Nephron progenitor cell (in vitro differentiated cells): ENCODE measurements at places on chromosomes 2 and 18.

GRCh38 chr2:56892382-56892781, 708.6 kb downstream of the CCDC85A start:
- DNase-seq: no peak

- no peak for DNase-seq
These were observed 47.7 kb upstream of the EHBP1 start for GRCh38 chr2:62657783-62658182.

DNA sequence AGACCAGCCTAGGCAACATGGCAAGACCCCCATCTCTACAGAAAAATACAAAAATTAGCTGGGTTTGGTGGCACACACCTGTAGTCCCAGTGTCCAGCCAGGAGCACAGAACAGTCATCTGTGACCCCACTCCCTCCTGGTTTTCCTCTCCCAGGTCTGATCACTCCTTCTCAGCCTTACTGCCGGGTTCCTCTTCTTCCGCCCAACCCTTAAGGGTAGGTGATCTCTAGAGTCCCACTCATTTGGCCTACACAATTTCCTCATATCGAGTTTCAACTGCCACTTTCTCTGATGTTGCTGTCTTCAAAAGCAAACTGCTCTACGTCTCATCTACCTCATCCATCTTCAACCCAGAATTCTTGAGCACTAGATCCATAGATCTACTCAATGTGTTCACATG, 13.4 kb upstream of the MAT2A start:
- no peak for DNase-seq

- no peak for DNase-seq
These were observed 77.6 kb downstream of the AP1S3 start for GRCh38 chr2:223759569-223760430.

- no peak for DNase-seq
These were observed 237.3 kb downstream of the OSR1 start for GRCh38 chr2:19120941-19121750.
